ENCODE measurements at places on chromosomes 13 and 19.

DNA sequence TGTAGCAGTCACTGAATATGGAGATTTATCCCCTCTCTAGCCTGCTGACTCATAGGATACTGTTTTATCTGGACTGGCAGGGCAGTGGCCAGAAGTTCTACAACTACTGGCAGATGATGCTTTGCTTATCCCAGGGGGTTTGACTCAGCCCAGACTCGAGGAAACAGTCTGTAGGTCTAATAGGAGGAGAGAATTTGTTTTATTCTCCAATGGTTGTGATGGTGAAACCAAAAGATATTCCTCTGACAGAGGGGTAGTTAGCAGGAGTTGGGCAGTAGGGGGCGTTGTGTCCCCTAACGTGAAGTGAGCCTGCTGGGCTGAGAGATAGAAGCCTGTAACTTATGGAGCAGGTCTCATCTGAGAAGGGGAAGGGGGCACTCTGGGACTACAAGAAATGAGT, 74.9 kb downstream of the WTIP start:
- no peak for DNase-seq

GRCh38 chr13:46495651-46496050, 57.3 kb upstream of the LRCH1 start:
- no peak for DNase-seq

- DNase-seq = no peak
Observed at GRCh38 chr13:78033509-78033908, 114.9 kb upstream of the EDNRB start.

- DNase-seq = no peak
Observed at GRCh38 chr13:100694722-100695508, 20.3 kb upstream of the TMTC4 start.

DNA sequence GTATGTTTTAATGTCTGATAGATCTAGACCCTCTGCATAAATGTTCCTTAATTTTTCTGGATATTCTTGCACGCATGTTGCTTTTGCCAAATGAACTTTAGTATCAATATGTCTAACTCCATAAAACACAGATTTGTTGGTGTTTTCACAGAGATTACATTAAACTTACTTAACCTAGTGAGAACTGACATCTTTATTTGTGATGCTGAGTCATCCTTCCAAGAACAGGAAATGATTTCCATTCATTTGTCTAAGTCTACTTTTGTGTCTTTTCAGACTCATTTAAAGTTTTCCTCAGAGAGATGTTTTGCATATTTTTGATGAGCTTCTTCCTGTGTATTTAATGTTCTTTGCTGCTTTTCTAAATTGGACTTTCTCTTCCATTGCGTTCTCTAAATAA, 184.0 kb downstream of the SLC7A1 start:
- DNase-seq = no peak
